ENCODE measurements at places on chromosomes 11 and 22. TPM values are rescaled to one million over a fixed set of nuclear protein-coding genes. Genes with fewer than 3 reads are reported as not detected.
A peak's percentile ranks its signal among the peaks of the same experiment; 100 is the strongest.

ALDH3B1 gene
- total RNA-seq, result 41.6 TPM

GRCh38 chr11:116631201-116631600, 141.6 kb downstream of the BUD13 start:
- H3K4me1 ChIP-seq, result no peaks in the 10 kb centered on the region
- H3K27me3 ChIP-seq, result peaks cover 71% of the 10 kb centered on the region
- H3K27ac ChIP-seq, result no peak overlapping the region
- no peak overlapping the region for H3K4me3 ChIP-seq
- DNase-seq, result no peak

DNA sequence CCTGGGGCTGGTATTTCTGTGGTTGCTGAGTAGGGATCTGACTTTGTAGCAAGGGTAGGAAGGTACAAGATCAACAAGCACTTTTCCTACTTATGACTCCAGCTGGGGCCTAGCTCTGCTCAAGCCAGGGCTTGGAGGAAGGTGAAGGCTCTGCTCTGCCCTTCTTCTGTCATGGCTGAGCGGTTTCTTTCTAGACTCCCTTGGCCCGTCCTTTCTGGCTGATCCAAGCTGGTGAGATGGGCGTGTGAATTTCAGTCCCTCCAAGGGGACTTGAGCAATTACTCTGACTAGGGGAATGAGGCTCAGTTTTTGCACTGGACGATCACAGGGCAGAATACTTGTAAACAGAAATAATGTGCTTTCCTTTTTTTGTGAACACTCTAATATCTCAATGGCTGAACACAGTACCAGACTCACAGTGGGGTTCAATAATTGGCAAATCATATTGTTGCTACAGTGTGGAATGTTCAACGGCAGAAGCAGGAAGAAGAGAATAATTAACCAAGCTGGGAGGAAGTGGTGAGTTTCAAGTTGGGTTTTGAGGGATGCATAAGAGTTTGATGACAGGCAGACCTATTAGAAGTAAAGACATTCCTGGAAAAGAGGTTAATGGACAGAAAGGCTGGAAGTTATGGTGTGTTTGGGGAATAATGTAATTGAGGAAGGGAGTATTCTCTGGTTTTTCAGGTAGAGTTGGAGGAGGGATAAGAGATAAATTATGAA, 507.6 kb downstream of the MIAT start:
- DNase-seq, result no peak
- peak overlapping the region; percentile 64 for H3K27ac ChIP-seq
- H3K36me3 ChIP-seq, result no peaks in the 10 kb centered on the region
- peaks cover 11% of the 10 kb centered on the region for H3K4me1 ChIP-seq
- H3K4me3 ChIP-seq, result peak overlapping the region; percentile 10

GRCh38 chr11:2846056-2846455, 39.5 kb downstream of the CDKN1C start:
- H3K27me3 ChIP-seq, result peaks cover 6% of the 10 kb centered on the region
- H3K4me3 ChIP-seq, result no peak overlapping the region
- DNase-seq, result no peak
- H3K4me1 ChIP-seq, result no peaks in the 10 kb centered on the region
- no peak overlapping the region for H3K27ac ChIP-seq
- no peaks in the 10 kb centered on the region for H3K36me3 ChIP-seq

- H3K4me3 ChIP-seq, result no peak overlapping the region
- peaks cover 5% of the 10 kb centered on the region for H3K36me3 ChIP-seq
- H3K4me1 ChIP-seq, result no peaks in the 10 kb centered on the region
Measured at GRCh38 chr22:35761037-35761436, 43.4 kb downstream of the APOL5 start.
